Posterior vena cava (tissue), 2 donors: ENCODE measurements at places on chromosomes 6 and 20. TPM values are rescaled to one million over a fixed set of nuclear protein-coding genes. Genes with fewer than 3 reads are reported as not detected.

GRCh38 chr6:164069350-164069990, 655.0 kb downstream of the QKI start:
- DNase-seq: no peak

- DNase-seq: no peak
Measured at GRCh38 chr20:44324343-44324742, 12.5 kb upstream of the R3HDML start.

GRCh38 chr20:36275011-36275410, 31.1 kb upstream of the DLGAP4 start:
- no peak for DNase-seq

DNA sequence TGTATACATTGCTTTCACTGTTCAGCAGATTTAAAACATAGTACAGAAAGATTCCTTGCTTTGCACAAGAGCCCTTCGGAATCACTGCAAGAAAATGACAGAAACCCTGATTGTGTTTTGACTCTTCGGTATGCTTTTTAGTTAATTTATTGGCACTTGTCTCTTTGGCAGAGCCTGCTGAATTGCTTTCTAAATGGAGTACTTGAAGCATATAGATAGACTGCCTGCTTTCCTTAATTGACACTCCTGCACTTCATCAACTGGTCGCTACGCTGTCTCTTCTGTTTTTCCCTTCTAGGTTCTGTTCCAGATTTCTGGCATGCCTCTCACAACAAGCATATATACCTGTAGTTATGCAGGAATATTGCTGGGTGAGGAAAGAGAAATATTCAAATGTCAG, 22.4 kb upstream of the RBM24 start:
- DNase-seq: no peak

GRCh38 chr6:18242062-18242851, 22.1 kb downstream of the DEK start:
- no peak for DNase-seq

GRCh38 chr6:43307451-43308100, 1.1 kb downstream of the CRIP3 start:
- no peak for DNase-seq

DNA sequence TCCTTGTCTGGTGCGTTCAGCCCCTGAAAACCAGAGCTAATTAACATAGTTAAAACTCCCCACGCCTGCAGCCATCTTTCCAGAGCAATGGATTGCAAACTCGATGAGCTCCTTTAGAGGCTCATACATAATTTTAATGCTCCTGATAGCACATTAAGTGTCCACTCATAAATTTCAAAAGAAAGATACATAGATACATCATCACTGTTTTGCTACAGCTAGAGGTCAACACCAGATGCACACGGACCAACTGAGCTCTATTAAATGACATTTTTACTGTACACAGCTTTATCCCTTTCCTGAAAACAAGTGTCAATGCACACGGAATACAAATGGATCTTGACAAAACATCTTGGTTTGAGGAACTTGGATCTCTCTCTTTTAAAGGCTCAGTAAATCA, 91.3 kb upstream of the HDAC2 start:
- DNase-seq: no peak

GRCh38 chr20:5448449-5449118, 131.8 kb upstream of the PROKR2 start:
- DNase-seq: no peak

DNA sequence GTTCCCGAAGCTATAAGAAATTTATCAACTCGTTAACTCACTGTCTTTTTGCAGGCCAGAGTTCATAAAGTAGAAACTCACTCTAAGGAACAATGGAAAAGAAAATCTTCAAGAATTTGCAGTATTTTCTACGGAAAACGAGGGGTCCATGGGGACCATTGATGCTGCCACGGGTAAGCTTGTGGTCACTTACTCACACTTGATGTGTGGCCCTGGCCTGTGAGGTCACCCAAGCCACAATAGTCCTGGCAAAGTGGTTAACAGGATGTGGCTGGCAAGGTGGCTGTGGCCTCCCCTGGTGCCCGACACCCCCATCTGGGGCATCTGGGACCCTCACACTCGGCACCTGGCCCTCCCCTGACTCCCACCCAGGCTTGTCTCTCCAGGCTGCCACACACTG, 123.4 kb downstream of the C6orf118 start:
- DNase-seq: no peak

DNA sequence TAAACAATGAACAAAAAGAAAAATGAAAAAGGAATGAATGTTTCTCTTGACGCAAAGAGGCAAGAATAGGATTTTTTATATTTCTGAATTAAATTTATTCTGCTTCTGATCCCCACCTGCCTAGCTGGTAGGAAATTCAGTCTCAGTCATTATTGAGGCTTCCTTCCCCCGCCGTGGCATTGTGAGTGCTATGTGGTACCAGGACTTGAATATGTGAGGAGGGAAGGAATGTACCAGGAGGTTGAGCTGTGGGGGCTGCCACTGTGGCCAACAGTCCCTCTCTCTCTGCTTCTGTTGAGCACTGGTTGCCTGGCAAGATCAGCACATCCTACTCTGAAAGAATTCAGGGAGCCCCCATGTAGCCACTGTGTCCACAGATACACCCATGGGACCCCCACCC, 368.1 kb upstream of the JARID2 start:
- DNase-seq: peak; percentile 58

GRCh38 chr20:45257711-45258110, 3.3 kb upstream of the SLPI start:
- no peak for DNase-seq

- no peak for DNase-seq
Measured at GRCh38 chr6:17347012-17347411, 46.4 kb upstream of the CAP2 start.

- no peak for DNase-seq
Measured at GRCh38 chr6:85864453-85865401, 222.0 kb upstream of the SYNCRIP start.

GRCh38 chr20:346640-347316, at the start of gene NRSN2:
Gene NRSN2, plus strand, starts transcription at chr20:347111. Its CDS starts 2,533 bp downstream, at chr20:349644.
- DNase-seq: peak; percentile 92

- no peak for DNase-seq
Measured at GRCh38 chr20:1493536-1493935, 2.3 kb upstream of the SIRPB2 start.

DNA sequence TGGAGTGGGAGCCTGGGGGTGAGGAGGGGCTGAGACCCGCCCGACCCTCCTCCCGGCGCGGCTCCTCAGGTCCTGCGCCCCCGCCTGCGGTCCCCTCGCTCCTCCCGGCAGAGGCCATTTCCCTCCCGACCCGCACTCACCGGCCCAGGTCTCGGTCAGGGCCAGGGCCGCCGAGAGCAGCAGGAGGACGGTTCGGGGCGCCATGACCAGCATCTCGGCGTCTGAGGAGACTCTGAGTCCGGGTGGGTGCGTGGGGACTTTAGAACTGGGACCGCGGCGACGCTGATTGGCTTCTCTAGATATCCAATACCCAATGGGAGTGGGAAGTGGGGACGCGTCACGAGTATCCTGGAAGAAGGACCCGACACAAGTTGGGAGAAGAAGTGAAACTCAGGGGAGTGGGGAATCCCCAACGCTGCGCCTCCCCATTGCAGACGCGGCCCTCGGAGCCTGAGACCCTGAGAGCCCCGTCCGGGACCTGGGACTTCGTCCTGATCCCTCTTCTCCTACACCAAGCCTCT, at the start of gene HLA-B:
HLA-B (minus strand) TSS at position 234 of the 521 bp plus-strand sequence; CDS start at position 213, 21 bp downstream.
- DNase-seq: peak; percentile 94

- DNase-seq: peak; percentile 94
Measured at GRCh38 chr20:22691369-22692118, 107.2 kb upstream of the FOXA2 start.

GRCh38 chr6:146593986-146594385, 4.8 kb upstream of the ADGB start:
- peak; percentile 77 for DNase-seq

Gene APCDD1L
- 1.5 TPM for total RNA-seq

Gene SLC32A1
- not detected for total RNA-seq

Gene STK35
- total RNA-seq: 10.6 TPM

Gene ELOVL4
- total RNA-seq: 1.9 TPM

Gene DNAH8
- 0.71 TPM for total RNA-seq

Gene BMP6
- total RNA-seq: 2.0 TPM

Gene TFAP2C
- total RNA-seq: 0.23 TPM

Gene SLC13A3
- 1.7 TPM for total RNA-seq

Gene EMILIN3
- 1.4 TPM for total RNA-seq

Gene PAX1
- total RNA-seq: not detected

Gene PPDPF
- 172 TPM for total RNA-seq

Gene VGLL2
- not detected for total RNA-seq

Gene EYA4
- total RNA-seq: 2.6 TPM

Gene NFYA
- total RNA-seq: 10.6 TPM

Gene MYLK4
- 0.67 TPM for total RNA-seq
